ENCODE measurements at places on chromosomes 5 and 9. TPM values are rescaled to one million over a fixed set of nuclear protein-coding genes. Genes with fewer than 3 reads are reported as not detected.

IL5 gene
- not detected for total RNA-seq

PCDHAC2 gene
- total RNA-seq: 0.10 TPM

GRCh38 chr9:115945009-115945431 is 208.6 kb upstream of the PAPPA start:
- no peak for DNase-seq

HAPLN1 gene
- 0.05 TPM for total RNA-seq

- no peak for DNase-seq
These were observed 45.4 kb downstream of the ENTREP1 start for GRCh38 chr9:69370430-69370829.

DNA sequence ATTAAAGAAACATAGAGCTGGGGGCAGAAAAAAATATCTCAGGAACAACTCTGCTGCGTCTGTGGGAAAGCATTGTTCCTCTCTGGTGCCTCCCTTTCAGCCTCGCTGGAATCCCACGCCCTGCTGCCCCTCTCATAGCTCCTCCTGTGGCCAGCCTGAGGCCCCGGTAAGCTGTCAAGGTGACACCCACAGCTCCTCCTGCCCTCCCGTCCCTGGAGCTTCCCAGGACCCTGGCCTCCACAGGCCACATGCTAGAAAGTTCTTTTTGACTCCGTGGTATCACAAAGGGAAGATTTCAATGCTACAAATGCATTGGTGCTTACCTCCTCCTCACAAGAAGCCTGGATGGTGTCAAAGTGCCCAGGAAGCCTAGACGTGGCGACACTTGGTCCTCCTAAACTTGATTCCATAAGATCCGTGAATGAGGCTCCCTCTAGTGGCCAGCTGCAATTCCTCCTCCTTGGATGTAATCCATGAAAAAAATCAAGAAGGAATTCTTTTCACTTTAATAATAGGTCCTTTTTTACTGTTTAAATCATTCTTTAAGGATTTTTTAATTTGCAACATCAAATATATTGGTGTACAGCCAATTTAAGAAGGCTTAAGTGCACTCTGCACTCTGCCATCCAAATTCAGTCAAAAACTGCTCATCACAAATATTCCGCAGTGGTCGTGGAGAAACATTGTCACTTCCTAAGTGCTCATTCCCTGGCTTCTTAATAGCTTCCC is 104.9 kb downstream of the CFAP90 start:
- DNase-seq: peak; percentile 75

- DNase-seq: no peak
These were observed 22.3 kb downstream of the SLC1A3 start for GRCh38 chr5:36628695-36629094.

GRCh38 chr9:104794070-104794469 is 30.1 kb downstream of the NIPSNAP3B start:
- peak; percentile 38 for DNase-seq

- DNase-seq: no peak
These were observed 1.2 kb upstream of the MSANTD3 start for GRCh38 chr9:100425758-100426157.

GRCh38 chr9:95499847-95500246 is 16.9 kb downstream of the PTCH1 start:
- no peak for DNase-seq

ADAMTS13 gene
- 1.2 TPM for total RNA-seq

PCDHB13 gene
- 6.4 TPM for total RNA-seq

GRCh38 chr5:34009610-34010009 is 1.8 kb upstream of the AMACR start:
- no peak for DNase-seq

DNA sequence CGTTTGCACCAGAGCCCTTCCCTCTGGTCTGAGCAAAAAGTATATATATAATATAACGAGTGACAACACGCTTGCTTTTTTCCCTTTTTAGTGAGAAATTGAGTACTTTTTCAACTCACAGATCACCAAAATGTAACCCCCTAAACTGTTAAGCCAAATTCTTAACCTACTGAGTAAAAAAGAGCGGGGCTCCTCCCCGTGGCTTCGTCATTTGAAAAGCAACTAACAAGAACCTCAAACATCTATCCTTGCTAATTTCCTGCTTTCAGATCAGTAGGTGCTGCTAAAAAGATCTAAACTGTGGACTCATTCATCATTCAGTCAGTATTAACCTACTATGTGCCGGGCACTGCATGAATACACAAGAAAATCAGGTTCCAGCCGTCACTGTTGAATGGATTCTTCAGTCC is 1.0 kb upstream of the PTBP3 start:
- DNase-seq: no peak

FSTL4 gene
- 0.36 TPM for total RNA-seq

DNA sequence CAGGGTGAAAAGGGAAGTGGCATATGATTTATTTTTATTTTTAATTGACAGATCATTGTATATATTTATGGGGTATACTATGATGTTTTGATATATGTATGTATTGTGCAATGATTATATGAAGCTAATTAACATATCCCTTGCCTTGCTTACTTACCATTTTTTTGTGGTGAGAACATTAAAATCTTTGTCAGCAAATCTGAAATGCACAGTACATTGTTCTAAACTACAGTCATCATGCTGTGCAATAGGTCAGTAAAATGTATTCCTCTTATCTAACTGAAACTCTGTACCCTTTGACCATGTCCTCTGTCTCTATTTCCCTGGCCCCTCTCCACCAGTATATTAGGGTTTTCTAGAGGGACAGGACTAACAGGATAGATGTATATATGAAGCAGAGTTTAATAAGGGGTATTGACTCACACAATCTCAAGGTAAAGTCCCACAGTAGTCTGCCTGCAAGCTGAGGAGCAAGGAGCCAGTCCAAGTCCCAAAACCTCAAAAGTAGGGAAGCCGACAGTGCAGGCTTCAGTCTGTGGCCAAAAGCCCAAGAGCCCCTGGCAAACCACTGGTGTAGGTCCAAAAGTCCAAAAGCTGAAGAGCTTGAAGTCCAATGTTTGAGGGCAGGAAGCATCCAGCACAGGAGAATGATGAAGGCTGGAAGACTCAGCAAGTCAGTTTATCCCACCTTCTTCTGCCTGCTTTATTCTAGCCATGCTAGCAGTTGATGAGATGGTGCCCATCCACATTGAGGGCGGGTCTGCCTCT is 122.2 kb upstream of the FBXL7 start:
- DNase-seq: no peak

CCL28 gene
- 0.43 TPM for total RNA-seq

DNA sequence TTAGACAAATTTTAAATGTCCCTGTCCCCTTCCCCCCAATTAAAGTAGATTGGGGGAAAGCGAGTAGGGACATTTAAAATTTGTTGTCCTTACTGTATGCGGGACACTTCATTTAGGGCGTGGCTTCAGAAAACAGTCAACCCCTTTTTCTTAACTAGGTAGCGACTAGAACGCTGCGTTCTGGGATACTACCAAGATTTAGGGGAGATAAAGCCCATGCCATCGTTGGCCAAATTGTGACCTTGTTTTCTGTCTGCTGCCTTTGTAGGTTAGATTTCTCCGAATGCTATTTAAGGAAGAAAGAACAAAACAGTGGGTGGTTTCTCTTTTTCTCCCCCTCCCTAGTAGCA is 1.2 kb downstream of the CKS2 start:
- peak; percentile 40 for DNase-seq

DNA sequence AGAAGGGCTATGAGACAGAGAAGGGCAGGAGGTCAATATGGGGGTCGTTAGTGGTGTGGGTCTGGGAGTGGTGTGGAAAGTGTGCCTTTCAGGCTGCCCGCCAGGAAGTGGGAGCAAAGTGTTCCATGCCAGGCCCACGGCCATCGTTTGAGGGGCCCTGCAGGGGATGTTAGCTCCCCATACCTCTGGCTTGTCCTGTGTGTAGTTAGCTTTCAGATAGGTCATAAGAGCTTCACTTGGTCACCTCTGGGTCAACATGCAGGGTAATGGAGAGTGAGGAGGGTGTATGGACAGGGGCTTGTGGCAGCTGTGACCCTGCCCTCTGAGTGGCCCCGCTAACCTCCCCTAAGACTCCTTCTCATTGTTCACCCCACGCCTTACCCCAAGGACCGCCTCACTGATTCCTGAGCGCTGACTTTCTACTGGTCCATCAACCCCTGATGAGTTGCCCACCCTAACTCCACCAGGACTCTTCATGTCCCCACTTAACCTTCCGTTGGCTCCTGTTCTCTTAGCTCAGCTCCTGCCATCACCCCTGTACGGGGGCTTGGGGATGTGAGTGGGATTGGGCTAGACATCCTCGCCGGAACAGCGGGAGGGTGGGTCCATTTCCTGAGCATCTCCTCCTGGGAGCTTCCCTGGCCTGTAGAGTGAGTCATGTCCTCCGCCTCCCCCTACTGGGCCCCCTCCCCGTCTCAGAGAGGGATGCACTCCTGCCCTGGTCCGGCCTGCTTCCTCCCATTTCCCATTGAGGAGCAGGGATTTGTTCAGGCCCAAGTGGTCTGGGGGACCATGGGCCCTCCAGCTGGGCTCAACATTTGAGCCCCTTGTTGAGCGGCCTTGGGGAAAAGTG is 125.7 kb downstream of the FGF18 start:
- DNase-seq: no peak

GRCh38 chr9:114138552-114138971 is 16.8 kb upstream of the COL27A1 start:
- DNase-seq: no peak

- no peak for DNase-seq
These were observed 78.0 kb downstream of the GNAQ start for GRCh38 chr9:77953590-77953989.

COMMD10 gene
- 44.2 TPM for total RNA-seq

DNA sequence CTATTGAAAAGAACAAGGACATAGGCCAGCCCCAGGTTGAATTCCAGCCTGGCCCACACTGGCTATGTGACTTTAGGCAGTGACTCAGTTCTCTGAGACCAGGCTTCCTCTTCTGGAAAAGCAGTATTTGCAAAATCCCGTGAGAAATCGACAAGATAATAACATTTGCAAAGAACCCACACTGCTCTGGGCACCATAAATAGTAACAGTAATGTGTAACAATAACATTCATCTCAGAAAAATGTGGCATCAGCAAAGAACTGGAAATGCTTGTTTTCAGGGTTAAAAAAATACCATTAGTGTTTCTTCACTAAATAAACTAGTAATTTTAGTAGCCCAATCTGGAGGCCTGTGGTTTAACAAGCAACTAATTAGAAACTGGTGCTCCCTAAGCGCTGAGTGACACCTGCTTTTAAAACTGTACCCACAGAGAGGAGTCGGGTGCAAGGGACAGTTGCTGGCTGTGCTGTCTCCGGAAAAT is 148.4 kb downstream of the TTLL11 start:
- peak; percentile 66 for DNase-seq

CRHBP gene
- total RNA-seq: not detected

DNA sequence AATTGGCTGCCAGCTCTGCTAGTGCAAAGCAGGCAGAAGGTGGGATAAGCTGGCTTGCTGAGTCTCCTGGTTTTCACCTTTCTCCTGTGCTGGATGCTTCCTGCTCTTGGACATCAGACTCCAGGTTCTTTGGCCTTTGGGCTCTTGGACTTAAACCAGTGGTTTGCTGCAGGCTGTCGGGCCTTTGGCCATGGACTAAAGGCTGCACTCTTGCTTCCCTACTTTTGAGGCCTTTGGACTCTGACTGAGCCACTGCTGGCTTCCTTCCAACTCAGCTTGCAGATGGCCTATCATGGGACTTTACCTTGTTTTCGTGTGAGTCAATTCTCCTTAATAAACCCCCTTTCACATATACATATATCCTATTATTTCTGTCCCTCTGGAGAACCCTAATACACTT is 1293.9 kb upstream of the CDH6 start:
- no peak for DNase-seq

- no peak for DNase-seq
These were observed 28.0 kb downstream of the ACO1 start for GRCh38 chr9:32412440-32412839.

TAF11L8 gene
- not detected for total RNA-seq

DIRAS2 gene
- total RNA-seq: 0.10 TPM

DRD1 gene
- not detected for total RNA-seq

EDIL3 gene
- 118 TPM for total RNA-seq

IRX2 gene
- total RNA-seq: 7.7 TPM

CTXN3 gene
- not detected for total RNA-seq

RNF180 gene
- 5.8 TPM for total RNA-seq
